Naive thymus-derived CD8-positive, alpha-beta T cell (primary cell): ENCODE measurements at places on chromosomes 3 and 15.
A peak's percentile ranks its signal among the peaks of the same experiment; 100 is the strongest.

DNA sequence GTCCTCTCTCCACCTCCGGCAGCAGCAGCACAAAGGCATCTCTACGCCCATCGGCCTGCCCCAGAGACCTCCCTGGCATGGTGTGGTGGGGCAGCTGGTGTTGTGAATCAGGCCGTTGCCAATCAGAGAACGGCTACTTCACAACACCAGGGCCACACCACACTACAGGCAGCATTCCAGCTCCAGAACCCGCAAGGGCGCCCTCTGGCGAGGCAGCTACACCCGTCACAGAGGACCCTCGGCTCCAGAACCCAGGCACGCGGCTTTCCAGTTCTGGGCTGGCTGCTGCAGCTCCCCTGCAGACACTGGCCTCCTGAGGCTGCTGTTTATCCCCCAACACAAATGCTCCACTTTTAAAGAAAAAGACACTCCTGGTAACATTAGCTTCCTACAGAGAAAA lies 127.5 kb upstream of the TOPAZ1 start:
- H3K36me3 ChIP-seq = no peaks in the 10 kb centered on the region
- H3K4me3 ChIP-seq = no peak overlapping the region
- peak; percentile 12 for DNase-seq
- peaks cover 60% of the 10 kb centered on the region for H3K27me3 ChIP-seq

DNA sequence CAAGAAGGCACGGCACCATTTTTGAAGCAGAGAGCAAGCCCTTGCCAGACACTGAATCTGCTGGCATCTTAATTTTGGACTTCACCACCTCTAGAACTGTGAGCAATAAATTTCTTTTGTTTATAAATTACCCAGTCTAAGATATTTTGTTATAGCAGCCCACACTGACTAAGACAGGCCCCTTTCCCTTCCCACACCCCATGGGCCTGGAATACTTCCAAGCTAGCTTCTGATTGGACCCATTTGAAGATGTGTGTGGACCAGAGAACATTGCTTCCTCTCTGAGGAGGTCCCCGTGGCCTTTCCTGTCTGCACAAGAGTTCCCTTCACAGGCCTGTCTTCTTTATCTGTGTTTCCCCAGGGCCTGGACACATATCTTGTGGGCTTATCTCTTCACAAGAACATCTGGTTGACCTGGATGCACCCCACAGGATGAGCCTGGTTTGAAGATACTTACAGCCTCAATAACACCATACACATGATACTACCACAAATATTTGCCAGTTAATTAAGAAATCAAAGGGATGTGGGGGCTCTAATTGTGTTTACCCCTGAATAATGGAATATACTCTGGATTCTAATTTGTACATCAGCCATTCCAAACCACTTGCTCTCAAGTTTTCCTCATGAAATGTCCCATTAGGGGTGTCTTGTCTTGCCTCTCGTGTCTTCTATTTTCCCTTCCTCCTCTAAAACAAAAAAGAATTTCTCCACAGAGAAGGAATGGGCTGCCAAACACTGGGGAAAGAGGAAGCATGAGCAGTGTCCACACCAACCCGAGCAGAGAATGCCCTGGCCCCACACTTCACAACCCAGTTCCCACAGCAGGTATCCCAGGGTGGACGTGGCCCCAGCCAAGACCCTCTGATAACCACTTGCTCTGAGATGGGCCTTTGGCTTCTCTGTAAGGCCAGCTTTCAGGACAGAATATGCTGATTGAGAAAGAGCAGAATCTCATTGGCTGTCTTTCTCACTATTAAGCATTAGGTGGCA lies 42.5 kb downstream of the GLB1 start:
- DNase-seq = no peak
- H3K27me3 ChIP-seq = no peaks in the 10 kb centered on the region
- H3K4me3 ChIP-seq = no peak overlapping the region
- H3K27ac ChIP-seq = no peak overlapping the region
- peaks cover 17% of the 10 kb centered on the region for H3K4me1 ChIP-seq

DNA sequence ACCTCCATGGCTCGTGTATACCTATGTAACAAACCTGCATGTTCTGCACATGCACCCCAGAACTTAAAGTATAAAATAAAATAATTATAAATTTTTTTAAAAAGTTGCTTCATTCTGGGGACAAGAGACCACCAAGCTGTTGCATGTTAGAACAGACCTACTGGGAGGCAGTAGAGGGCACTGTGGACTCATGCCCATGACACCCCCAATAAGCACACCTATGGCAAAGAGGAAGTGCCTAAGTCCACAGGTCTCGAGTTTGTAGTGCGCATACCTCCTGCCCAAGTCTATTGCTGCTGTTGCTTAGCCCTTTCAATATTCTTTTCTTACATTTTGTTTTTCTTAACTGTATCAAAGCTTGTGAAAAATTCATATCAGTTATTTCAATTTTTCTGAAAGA lies 267.9 kb upstream of the THBS1 start:
- H3K4me1 ChIP-seq = no peaks in the 10 kb centered on the region
- H3K27ac ChIP-seq = no peak overlapping the region

GRCh38 chr15:29774900-29775299 lies 47.4 kb downstream of the TJP1 start:
- no peaks in the 10 kb centered on the region for H3K36me3 ChIP-seq
- H3K4me3 ChIP-seq = no peak overlapping the region
- H3K27ac ChIP-seq = no peak overlapping the region

GRCh38 chr3:153247331-153248330 lies 85.6 kb downstream of the RAP2B start:
- H3K4me3 ChIP-seq = no peak overlapping the region
- H3K4me1 ChIP-seq = peaks cover 45% of the 10 kb centered on the region
- H3K27ac ChIP-seq = peak overlapping the region; percentile 88
- no peak for DNase-seq
- H3K36me3 ChIP-seq = no peaks in the 10 kb centered on the region

GRCh38 chr15:29401644-29402043 lies 132.0 kb upstream of the NSMCE3 start:
- H3K27me3 ChIP-seq = peaks cover 8% of the 10 kb centered on the region
- H3K4me1 ChIP-seq = no peaks in the 10 kb centered on the region
- no peak overlapping the region for H3K4me3 ChIP-seq
- H3K36me3 ChIP-seq = no peaks in the 10 kb centered on the region

DNA sequence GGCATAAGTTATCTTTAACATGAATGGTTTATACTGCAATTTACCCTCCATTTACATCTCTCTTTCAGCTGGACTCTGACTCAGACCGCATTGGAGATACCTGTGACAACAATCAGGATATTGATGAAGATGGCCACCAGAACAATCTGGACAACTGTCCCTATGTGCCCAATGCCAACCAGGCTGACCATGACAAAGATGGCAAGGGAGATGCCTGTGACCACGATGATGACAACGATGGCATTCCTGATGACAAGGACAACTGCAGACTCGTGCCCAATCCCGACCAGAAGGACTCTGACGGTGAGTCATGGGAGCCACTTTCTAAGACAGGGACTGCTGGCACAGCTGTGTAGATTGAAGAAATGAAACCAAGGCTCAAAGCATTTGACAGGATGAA lies 11.6 kb downstream of the THBS1 start:
- no peak for DNase-seq
- H3K36me3 ChIP-seq = no peaks in the 10 kb centered on the region
- H3K27ac ChIP-seq = no peak overlapping the region
- no peak overlapping the region for H3K4me3 ChIP-seq
- no peaks in the 10 kb centered on the region for H3K27me3 ChIP-seq

DNA sequence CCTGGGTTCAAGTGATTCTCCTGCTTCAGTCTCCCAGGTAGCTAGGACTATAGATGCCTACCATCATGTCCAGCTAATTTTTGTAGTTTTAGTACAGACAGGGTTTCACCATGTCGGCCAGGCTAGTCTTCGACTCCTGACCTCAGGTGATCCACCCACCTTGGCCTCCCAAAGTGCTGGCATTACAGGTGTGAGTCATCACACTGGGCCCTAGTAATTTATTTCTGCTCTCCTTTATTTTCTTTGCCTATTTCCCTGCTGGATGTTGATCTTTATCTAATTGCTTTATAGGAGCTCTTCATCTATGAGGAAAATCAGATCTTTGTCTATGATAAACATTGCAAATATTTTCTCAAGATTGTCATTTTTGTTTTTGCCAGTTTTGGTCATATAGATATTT lies 31.7 kb downstream of the UQCC5 start:
- no peaks in the 10 kb centered on the region for H3K27me3 ChIP-seq
- H3K4me3 ChIP-seq = no peak overlapping the region
- H3K4me1 ChIP-seq = no peaks in the 10 kb centered on the region
- no peak for DNase-seq
- H3K36me3 ChIP-seq = peaks cover 14% of the 10 kb centered on the region

DNA sequence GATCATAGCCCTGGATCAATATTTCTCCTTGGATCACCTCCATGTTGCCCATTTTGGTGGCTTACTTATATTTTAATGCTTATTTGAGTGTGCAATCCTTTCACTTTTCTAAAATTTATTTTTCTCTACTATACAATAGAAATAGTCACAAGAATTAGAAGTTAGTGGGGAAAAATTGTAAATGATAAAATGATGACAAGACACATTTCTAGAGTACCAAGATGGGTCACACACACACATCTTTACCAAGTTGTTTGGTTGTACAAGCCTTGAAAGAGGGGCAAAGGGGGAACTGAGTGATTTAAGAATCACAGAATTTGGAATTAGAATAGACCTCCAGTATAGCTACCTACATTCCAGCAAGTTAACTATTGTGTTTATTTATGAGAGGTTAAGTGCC lies 545.8 kb downstream of the RBMS3 start:
- no peak overlapping the region for H3K4me3 ChIP-seq
- DNase-seq = no peak
- H3K27me3 ChIP-seq = no peaks in the 10 kb centered on the region
- H3K4me1 ChIP-seq = no peaks in the 10 kb centered on the region

DNA sequence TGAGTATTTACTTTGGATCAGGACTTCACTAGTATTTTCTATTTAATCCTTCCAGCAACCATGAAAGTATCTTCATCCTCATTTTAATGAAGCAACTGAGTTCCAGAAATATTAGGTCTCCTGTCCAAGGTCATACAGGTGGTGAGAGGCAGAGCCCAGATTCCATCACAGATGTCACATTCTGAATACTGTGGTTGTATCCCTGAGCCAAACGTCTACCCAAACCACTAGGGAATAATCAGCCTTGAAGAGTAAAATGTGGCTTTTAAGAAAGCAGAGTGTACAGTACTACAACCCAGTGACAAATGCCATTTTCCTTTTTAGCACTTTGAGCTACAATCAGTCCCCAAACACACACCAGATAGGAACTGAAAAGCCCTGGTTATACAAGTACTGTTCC lies 93.3 kb upstream of the TRIM42 start:
- DNase-seq = no peak
- H3K36me3 ChIP-seq = no peaks in the 10 kb centered on the region
- H3K27me3 ChIP-seq = peaks cover 23% of the 10 kb centered on the region
- no peak overlapping the region for H3K4me3 ChIP-seq
- no peak overlapping the region for H3K27ac ChIP-seq

GRCh38 chr15:99929266-99929665 lies 196.0 kb upstream of the LYSMD4 start:
- DNase-seq = no peak
- peak overlapping the region; percentile 47 for H3K27ac ChIP-seq
- peak overlapping the region; percentile 92 for H3K4me3 ChIP-seq
- H3K4me1 ChIP-seq = peaks cover 18% of the 10 kb centered on the region
- H3K27me3 ChIP-seq = peaks cover under 1% of the 10 kb centered on the region
- H3K36me3 ChIP-seq = no peaks in the 10 kb centered on the region

GRCh38 chr3:194025951-194026350 lies 110.0 kb upstream of the HES1 start:
- peaks cover 10% of the 10 kb centered on the region for H3K4me1 ChIP-seq
- H3K27ac ChIP-seq = no peak overlapping the region
- no peak for DNase-seq
- no peak overlapping the region for H3K4me3 ChIP-seq
- no peaks in the 10 kb centered on the region for H3K36me3 ChIP-seq

DNA sequence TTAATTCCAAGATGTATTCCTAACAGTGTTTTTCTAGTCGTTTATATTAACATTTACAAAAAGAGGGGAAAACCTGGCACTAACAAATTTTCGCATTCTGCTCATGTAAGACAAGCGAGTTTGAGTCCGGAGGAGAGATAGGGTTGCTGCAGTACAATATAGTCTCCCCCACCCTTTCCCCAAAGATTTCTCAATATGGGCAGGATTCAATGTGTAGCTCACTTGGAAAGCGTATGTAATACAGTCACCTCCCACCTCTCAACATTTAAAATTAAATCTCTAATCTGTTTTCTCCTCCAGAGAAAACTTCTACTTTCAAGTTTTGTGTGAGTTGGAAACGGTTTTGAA lies 57.9 kb downstream of the CMSS1 start:
- H3K36me3 ChIP-seq = no peaks in the 10 kb centered on the region
- H3K27me3 ChIP-seq = peaks cover 2% of the 10 kb centered on the region
- no peak for DNase-seq

DNA sequence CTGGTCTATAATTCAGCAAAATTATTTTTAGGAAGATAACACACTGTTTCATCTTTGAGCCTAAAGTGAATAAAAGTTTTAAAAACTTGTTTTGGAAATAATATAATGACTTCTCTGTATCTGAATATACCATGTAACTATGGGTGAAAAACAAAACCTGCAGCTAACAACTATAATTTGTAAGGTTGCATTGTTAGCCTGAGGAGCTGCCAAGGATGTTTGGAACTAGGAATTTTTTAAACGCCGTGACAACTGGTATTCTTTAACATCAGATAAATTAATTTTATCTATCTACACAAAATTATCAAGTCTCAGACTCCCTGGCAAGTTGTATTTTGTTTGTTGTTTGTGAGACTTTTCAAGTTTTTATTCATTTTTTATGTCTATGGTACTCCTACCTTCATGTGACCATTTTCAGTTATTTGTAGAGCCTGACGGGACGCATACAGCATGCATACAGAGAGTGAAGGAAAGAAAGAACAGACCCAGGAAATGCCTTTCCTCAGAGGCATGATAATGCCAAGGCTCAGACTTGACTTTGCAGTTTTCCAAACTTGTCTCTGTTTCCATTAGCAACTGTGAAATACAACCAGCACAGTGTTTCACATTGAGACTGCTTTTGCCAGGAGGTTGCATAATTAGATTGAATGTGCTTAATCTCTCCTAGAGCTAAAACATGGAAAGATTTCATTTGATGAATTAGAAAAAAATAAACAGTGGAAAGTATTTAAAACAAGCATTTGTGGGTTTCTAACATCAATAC lies 60.8 kb upstream of the ARHGEF26 start:
- DNase-seq = no peak
- H3K27me3 ChIP-seq = peaks cover 1% of the 10 kb centered on the region
- H3K4me3 ChIP-seq = no peak overlapping the region
